NCI-H1417 (cell line): ENCODE measurements at places on chromosomes 2 and 18.

DNA sequence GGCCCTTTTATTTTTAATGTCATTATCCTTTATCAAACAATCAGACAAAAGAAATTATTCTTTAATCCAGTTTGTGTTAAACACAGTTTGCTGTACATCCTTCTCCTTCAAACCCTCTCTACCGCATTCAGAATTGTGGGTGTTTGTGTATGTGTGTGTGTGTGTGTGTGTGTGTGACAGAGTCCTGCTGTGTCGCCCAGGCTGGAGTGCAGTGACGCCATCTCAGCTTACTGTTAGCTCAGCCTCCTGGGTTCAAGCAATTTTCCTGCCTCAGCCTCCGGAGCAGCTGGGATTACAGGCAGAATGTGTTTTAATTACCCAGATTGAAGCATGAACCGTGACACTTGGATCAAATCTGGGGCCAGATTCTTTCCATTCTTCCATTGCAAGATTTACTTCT, 723.7 kb downstream of the DCDC2C start:
- peak; percentile 59 for DNase-seq

GRCh38 chr2:69393963-69394362, 6.9 kb upstream of the GFPT1 start:
- DNase-seq, result no peak

DNA sequence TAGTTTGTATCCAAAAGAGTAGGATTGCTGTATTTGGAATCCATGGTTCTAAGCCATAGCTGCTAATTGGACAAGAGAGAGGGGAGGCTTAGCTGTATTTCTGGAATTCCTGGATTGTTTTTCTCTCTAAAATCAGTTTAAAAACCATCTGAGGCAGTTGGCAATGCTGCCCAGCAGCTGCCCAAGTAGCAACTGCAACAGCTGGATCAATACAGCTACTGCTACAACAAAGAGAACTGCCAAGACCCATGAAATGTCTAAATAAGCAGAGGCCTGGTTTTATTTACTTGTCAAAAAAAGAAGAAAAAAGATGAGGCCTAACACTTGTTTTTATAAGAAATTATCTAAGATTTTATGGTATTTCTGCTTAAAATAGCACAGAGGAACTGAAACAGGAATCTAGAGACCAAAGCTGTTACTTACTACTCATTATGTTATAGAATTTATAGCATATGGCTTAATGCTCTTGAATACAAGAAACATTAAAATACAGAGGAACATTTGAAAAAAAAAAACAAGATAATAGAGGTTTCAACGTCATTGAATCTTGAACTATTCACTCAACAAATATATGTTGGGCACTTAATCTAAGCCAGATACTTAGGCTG, 39.1 kb downstream of the TMEFF2 start:
- no peak for DNase-seq

DNA sequence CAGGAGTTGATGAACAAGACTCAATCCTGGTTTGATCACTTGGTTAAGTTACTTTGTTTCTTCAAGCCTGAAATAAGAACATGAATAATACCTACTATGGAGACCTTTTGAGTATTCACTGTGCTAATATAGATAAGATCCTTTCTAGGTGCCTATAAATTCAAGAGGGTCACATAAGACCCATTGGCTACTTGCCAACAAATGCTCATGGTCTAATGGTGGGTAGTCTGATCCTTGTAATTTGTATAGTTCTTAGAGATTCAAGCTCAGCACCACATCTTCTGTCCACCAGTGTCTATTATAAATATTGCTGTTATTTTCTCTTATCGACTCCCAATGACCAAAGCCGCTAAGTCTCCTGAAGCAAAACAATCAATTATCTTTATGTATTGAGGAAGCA, 27.4 kb upstream of the ACSL3 start:
- DNase-seq, result peak; percentile 21

DNA sequence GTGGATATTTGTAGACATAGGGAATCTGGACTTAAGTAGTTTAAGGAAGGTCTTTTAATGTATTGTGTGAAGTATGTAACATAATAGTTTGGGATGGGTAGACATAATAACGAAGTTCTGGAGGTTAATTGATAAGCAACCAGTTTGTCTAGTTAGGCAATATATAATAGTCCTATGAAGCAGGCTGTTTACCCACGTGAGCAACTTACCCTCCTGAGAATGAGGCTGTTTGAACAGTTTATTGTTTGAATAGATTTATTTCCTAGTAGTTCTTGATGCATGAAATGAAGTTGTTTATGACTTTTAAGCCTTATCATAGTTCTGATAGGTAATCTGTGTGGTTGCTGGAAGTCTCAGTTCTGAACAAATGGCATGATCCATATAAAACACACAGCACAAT, 361.5 kb downstream of the GALNT13 start:
- DNase-seq, result no peak

- no peak for DNase-seq
These were observed 104.7 kb downstream of the ZFP36L2 start for GRCh38 chr2:43121580-43122314.

- no peak for DNase-seq
These were observed 263.2 kb downstream of the SS18 start for GRCh38 chr18:25827228-25827627.

GRCh38 chr18:42047721-42048120, 92.7 kb downstream of the PIK3C3 start:
- no peak for DNase-seq

- no peak for DNase-seq
These were observed 103.0 kb downstream of the ANKRD44 start for GRCh38 chr2:197207598-197207997.

- peak; percentile 89 for DNase-seq
These were observed 165.5 kb upstream of the ACVR2A start for GRCh38 chr2:147679191-147679954.

DNA sequence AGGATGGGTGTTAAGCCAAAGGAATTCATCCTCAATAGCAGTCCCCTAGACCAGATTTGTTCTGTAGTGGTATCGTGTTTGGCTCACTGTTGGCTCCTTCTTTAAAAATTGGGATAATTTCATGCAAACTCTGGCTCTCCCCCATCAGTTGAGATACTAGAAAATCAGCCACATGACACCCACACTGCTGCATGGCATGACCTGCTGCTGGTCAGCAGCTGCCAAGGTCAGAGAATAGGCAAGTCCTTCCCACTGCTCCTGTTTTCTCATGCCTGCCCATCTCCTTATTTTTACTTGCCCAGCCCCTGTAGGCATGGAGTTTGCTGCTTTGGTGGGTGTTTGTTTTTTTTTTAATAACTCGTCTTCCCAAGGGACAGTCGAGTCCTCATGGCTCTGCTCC, 1.0 kb upstream of the SNRNP200 start:
- DNase-seq, result no peak

- DNase-seq, result peak; percentile 18
These were observed 333.0 kb downstream of the TNS1 start for GRCh38 chr2:217669831-217670230.

DNA sequence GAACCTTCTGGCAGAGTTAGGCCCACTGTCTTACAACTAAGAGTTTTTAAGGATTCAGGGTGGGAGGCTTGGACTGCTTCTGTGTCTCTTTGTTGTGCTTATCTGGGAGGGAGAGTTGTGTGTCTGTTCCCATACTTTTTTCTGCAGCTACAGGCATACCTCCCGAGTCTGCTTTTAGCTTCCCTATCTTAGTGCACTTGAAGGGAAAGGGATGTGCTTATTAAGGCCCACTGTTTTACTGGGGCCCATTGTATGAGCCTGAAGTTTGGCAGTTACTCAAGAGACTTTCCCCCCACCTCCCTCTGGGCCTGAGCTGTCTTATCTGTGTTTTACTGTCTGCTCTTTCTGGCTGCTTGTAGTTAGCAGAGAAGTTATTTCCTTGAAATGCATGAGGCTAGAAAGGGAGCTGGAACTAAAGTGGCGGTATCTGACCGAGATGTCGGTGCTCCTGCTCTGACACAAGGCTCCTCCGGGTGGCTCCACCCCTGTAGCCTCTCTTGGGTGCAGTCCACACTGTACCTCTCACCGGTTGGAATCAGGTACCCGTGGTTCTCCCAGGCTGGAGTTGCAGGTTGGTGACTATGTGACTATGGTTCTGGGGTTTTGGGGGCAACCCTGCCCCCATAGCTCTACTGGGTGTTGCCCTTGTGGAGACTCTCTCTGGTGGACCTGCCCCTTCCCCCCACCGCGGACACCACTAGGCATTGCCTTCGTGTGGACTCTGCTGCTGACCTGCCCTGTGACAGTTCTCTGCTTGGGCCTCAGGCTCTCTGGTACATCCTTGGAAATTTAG, 12.9 kb downstream of the UBR3 start:
- no peak for DNase-seq

DNA sequence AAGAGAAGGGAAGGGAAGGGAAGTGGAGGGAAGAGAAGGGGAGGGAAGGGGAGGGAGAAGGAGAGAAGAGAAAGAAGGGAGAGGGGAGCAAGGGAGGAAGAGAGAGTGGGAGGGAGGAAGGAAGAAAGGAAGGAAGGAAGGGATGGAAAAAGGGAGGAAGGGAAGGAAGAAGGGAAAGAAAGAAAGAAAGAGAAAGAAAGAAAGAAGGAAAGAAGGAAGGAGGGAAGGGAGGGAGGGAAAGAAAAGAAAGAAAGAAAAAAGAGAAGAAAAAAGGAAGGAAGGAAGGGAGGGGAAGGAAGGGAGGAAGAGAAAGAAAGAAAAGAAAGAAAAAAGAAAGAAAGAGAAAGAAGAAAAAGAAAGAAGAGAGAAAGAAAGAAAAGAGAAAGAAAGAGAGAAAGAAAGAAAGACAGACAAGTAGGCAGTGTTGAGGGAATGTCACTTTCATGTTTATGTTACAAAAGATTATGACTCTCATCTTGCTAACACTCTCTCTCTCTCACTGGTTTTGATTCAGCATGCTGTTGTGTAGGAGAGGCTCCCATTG, 58.0 kb upstream of the ZNF804A start:
- no peak for DNase-seq

- no peak for DNase-seq
These were observed 2.0 kb downstream of the EIF2AK2 start for GRCh38 chr2:37154785-37155184.

DNA sequence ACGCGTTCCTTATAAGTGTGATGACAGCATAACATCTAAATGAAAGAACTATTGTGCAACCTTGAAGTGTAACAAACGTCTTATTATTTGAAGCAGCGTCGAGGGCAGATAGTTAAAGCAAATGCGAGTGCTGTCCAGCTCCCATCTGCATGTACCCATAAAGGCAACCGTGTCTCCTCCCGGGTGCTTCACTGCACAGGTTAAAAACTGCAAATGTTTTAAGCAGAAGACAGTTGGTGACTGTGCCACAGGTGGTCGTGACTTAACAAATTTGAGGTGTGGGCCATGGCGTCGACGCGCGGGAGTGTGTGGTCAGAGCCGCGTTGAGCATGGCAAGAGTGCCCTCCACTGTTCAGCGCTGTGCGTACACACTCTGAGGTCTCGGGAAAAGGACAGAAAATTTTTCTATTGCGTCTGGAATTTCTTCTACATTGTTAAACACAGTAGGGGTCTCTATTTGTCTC, 6.4 kb downstream of the SALL3 start:
- DNase-seq, result peak; percentile 95

GRCh38 chr2:40360652-40361051, 91.2 kb downstream of the SLC8A1 start:
- DNase-seq, result no peak

DNA sequence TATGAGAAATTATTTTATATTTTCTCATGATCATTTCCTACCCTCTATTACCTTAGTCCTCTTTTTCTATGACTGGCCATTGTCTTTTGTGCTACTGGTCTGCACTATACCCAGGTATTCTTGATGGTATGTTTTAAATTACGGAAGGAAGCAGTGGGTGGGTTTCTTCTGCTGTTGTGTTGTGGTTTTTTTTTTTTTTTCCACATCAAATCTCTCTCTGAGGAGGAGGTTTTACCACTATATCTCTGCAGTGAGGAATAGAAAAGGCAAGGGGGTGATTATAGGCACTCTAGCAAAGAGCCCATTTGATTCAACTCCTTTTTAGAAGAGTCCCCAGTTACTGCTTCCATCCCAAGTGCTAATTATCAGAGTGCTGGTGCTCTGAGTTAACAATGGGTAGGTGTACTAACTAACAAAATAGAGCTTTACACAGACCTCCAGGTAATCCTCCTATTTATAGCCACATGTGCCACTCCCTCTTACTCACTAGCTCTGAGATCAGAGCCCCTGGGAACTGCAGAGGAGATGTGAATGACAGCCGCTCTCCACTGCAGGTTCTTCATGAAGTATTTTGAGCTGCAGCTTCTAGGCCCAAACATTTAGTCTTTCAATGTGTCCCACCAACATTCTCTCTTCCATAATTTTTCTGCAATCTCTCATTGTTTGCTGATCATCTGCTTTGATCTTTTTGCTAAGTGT, 301.6 kb upstream of the GULP1 start:
- DNase-seq, result no peak

- no peak for DNase-seq
These were observed 1150.8 kb upstream of the FANCL start for GRCh38 chr2:59391896-59392295.

GRCh38 chr2:223457301-223457700, 144.9 kb downstream of the SCG2 start:
- no peak for DNase-seq

- DNase-seq, result no peak
These were observed 12.1 kb downstream of the METTL4 start for GRCh38 chr18:2559249-2559648.

DNA sequence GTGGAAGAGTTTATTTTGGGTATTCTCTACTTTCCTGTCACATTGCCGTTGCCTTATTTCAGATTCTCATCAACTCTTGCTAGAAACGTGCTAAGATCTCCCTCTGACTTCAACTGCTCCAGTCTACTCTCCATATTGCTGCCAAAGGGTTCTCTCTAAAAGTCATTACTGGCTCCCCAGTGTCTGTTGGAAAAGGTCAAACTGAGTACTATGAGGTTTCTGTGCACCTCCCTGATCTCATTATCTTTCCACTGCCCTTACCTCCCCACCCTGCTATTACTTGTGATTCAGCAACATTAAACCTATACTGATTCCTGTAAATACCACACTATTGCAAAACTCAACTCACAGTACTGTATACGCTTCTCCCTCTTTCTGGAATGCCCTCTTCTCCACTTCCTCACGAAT, 1.9 kb upstream of the KRCC1 start:
- no peak for DNase-seq

DNA sequence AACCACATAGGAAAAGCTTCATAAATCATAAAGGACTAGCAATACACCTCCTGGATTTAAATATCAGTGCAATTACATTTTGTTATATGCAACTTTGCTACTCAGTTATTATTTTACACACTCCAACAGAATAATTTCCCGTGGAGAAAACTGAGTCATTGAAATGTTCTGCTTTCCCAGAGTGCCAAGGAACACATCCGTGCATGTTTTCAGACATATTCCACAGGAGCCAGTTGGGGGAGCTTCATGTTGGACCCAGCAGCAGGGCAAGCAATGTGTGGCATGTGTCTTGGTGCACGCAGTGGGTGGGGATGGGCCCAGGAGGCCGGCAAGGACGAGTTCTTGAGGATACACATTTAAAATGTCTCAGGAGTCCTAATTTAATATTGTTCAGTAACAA, 14.4 kb upstream of the SMIM21 start:
- DNase-seq, result no peak
